Fibroblast of skin of back (primary cell): ENCODE measurements at places on chromosomes 13 and 19.

GRCh38 chr19:48770266-48770665 is 14.9 kb downstream of the FGF21 start:
- DNase-seq, result peak; percentile 94

- DNase-seq, result no peak
These were observed 35.2 kb upstream of the ISYNA1 start for GRCh38 chr19:18473003-18473705.

DNA sequence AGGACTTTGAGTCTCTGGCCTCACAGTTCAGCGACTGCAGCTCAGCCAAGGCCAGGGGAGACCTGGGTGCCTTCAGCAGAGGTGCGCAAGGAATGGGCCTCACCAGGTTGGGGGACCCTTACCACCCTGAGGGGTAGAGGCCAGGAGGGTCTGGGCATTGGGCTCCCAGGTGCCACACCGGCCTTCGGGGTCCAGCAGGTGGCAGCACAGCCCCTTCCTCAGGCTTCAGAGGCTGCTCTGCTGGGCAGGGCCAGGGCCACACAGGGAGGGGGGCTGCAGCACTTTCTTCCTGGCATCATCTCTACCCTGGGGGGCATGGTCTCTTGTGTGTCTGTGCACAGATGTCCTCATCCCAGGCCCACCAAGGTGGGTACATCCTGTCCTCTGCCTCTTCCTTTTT is 12.9 kb downstream of the PIN1 start:
- no peak for DNase-seq

DNA sequence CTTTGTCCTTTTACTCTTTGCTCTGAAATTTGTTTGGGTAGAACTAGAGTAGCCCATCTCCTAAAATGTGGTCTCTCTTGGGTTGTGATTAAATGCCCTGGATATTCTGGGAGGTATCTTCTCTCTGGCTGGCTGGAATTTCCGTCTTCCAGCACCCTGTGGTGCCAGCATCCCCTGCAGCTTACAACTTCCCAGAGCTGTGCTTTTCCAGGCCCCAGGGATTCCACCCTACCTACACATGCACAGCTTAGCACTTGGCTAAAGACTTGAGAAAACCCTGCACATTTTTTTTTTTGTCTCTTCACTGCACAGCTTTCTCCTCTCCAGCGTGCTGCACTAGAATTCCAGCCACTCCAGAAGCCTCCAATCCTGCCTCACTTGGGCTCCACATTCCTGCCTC is 334.7 kb downstream of the IRS2 start:
- DNase-seq, result peak; percentile 51

DNA sequence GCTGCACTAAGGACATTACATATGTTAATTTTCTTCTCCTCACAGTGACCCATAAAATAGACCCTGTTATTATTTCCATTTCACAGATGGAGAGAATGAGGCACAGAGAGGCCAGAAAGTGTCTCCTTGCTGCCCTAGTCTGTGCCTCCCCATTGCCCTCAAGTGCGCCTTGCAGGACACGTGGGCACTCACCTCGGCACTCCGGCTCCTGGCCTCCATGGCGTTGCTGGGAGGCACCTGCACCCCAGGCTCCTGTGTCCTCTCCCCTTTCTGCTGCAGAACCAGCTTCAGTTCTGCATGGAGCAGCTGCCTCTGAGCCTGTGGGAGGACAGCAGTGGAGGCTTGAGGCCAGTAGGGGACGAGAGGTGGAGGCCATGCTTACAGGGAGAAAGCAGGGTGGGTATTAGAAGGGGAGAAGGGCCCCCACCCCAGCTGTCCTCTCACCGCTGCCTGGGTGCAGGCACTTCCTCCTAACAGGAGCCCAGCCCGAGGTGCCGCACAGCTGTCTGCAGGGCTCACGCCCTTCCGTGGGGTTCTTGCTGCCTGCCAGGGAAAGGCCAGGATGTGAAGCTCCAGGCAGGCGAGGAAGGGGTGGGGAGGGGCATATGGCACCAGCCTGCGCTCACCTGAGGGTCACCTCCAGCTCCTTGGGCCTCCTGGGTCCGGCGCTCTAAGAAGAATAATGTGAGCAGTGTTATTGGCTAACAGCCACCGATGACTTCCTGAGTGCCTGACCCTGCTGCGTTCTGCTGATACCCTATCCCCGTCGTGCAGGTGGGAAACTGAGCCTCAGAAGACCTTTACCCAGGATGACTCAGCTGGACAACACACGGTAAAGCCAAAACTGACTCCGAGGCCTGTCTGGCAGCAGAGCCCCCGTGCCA is 5.2 kb downstream of the PRX start:
- DNase-seq, result no peak

- DNase-seq, result peak; percentile 80
These were observed 610 bp downstream of the RABAC1 start for GRCh38 chr19:41958367-41959055.

DNA sequence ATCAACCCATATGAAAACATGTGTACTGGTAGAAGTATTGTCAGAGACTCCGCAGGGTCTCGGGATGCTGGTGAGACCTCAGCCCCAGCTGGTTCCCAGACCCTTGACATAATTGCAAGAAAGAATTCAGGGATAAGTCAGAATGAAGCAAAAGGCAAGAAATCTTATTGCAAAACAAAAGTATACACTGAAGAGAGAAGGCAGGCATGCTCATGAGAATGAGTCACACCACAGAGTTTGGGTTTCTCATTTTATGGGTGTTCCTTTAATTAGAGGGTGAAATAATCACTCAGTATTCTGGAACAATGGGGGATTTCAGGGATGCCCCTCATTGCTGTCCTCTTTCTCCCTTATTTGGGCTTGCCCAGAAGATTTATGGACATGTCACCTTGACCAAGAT is 1423.8 kb upstream of the MIR17HG start:
- DNase-seq, result peak; percentile 9
